ENCODE measurements at places on chromosomes 7 and 10.

DNA sequence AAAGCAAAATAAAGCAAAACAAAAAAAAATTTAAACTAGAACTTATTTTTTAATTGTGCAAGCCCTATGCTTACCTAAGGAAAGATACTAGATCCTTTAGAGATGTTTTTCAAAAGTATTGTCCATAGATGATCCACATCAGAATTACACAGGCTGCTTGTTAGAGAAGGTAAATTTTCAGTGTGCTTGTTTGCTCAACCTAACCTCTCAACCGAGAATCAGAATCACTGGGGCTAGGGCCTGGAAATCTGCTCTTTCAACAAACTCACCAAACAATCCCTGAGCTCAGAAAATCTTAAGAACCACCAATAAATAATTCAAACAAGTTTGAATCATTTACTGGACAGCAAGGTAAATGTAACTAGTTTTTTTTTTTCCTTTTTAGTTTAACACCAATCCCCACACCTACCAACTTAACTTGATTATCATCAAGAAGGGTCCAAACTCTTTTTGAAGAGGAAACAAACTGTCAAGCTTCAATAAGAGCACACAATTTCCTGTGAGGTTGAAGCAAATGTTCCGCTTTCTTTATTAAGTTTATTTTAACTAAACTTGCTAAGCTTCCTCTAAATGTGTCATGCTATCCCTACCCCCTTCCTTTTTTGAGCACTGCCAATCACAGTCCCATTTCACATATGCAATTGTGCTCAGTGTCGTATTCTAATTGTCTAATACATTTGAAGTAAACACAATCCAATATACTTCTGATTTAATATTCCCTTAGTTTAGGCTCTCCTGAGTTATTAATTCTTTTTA is 7.4 kb upstream of the TSPAN33 start:
- DNase-seq = no peak

DNA sequence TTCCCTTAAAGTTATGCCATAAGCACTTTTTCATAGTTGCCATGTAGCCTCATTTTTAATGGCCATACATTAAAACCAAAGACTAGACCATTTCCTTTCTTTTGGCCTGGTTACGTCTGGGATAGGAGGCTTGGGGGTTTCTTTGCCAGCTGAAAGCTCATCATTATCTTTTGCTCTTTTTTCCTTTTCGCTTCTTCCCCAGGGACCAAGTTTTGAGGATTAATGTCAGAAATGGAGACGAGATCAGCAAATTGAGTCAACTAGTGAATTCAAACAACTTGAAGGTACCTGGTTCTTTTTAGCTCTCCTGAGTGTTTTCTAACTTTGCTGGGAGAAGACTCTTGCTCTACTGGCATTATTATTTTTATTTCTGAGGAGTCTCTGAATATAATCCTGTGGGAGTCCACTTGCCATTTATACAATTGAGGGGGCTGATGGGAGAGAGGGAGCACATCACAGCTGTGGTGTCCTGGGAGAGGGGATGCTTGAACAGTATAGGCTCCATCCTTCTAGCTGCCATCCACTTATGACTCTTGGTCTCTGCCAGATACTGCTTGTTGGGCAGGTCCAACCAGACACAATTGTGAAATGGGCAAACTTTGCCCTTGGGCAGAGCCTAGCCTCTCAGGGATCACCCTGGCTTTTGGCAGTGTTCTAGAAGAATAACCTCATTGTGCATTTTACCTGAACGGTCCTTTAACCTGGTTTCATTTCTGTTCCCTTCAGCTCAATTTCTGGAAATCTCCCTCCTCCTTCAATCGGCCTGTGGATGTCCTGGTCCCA is 5.8 kb downstream of the CPA4 start:
- no peak for DNase-seq

GRCh38 chr10:99232360-99232999 is 3.2 kb downstream of the HPSE2 start:
- DNase-seq = peak; percentile 55

DNA sequence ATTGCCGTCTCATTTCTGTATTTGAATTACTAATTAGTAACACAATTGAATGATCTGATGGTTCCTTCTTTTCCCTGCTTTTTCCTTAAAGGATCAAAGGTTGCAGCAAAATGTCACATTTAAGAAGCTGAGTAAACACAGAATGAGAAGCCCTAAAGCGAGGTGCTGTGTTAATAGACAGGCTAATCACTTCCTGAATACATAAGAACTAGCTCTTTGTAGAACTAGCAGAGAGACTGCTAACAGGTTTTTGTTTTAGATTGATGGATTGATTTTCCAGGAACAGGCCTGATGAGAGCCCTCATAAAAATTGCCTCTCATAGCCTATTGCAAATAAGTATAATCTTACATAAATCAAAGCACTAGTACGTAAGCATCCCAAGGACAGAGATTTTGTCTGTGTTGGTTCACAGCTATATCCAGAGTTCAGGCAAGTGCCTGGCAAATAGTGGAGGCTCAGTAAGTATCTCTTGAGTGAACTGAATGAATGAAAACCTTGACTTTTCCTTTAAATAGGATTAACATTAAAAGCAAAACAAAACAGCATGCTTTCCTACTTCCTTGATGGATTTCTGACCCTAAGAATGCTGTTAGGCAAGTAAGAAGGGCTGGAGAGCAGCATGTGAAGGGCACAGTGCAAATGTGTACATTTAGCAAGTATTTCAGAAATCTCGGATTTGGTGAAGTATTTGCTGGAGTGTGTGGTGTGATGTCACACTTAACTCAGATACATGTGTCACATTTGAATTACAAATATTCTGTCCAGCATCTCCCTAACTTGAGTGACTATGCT is 3.3 kb downstream of the TMEM229A start:
- DNase-seq = no peak

DNA sequence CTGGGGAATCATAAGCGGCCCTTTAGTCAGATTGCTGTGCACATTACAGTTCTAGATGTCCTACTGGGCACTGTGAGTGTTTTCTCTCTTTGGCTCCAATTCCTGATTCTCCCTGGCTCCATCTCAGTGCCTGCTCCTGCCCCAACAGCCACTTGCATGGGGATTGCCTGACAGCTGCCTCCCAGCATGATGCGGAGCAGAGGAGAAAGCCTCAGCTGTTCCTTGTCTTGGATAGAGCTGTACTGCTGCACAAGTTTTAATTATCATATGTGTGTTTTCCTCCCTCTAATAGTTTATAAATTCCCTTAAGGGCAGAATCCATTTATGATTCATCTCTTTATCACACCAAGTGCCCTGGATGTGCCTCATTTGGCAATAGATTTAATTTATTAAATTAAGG is 285.8 kb upstream of the COBL start:
- DNase-seq = no peak

GRCh38 chr10:17878896-17879295 is 69.7 kb downstream of the MRC1 start:
- DNase-seq = no peak

GRCh38 chr10:110506448-110506847 is 8.7 kb downstream of the DUSP5 start:
- no peak for DNase-seq

DNA sequence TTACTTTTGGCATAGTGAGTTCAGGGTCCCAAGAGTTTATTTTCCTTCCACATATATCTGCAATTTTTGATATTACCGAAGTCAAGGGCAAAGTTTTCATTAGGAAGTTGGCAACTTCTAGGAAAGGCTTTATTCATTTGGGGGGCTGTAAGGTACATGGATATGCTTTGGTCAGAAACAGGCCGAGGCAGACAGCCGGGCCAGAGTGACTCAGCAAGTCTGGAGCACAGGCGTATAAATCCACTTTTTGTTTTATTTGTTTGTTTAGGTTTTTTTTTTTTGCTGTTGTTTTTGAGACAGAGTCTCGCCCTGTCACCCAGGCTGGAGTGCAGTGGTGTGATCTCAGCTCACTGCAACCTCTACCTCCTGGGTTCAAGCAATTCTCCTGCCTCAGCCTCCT is 3.7 kb downstream of the ZNF680 start:
- no peak for DNase-seq
